Mucosa of descending colon (tissue), 3 donors: ENCODE measurements at places on chromosomes 7 and 10.
A peak's percentile ranks its signal among the peaks of the same experiment; 100 is the strongest.

GRCh38 chr10:124125305-124126116, 32.1 kb upstream of the CHST15 start:
- no peak for DNase-seq

DNA sequence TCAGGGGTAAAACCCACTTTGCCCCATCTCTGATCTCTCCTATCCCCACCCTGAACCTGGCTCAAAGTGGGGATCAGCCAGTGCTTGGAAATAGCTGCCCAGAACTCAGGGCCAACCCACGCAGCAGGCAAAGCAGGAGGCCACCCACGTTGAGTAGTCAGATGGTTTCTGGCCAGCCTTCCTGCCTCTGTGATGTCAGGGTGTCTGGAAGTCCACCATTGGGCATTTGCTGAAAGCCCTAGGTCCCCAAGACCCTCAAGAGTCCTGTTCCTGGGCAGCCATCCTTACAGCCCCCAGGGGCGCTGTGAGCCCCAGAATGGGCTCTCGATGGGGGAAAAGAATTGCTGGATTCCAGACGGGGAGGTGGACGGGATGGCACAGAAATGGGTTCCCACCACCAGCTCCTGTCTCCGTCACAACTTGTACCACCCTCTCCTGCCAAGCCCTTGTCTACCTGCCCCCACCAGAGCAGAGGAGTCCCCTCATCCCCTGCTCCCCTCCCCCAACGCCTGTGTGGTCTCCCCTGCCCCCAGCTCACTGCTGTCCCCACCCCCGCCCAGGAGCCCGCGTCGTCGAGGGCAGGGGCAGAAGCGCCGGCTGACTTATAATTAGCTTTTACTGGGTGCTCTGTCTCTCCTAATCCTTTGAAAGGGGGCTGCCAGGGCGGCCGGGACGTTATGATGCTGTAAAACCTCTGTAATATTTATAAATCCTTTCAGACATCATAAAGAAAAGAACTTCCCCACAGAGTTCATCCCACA, 3.9 kb downstream of the MYL10 start:
- no peak for DNase-seq

- peak; percentile 33 for DNase-seq
These were observed 107.7 kb upstream of the GDF10 start for GRCh38 chr10:47192273-47192672.

- DNase-seq, result no peak
These were observed 291.1 kb upstream of the LYZL1 start for GRCh38 chr10:28997734-28998133.
